NCI-H1417 (cell line): ENCODE measurements at places on chromosomes 5 and 9.

DNA sequence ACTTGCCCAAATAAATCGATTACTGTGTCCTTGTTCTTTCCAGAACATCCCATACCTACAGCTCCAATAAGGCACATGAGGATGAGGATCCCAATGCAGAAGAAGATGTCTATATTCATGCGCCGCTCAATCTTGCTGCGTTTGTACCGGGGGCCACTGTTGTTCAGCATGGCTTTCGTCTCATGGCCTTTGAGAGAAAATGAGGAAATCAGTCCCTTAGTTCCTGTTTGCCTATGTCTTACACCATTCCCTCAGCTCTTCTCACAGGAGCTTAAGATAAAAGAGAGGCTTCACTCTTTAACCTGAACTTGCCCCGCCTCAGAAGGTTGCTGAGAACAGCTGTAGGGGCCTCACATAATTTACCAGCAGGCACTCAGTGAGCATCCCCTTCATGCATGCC is 211.6 kb downstream of the ATP10B start:
- DNase-seq = no peak

DNA sequence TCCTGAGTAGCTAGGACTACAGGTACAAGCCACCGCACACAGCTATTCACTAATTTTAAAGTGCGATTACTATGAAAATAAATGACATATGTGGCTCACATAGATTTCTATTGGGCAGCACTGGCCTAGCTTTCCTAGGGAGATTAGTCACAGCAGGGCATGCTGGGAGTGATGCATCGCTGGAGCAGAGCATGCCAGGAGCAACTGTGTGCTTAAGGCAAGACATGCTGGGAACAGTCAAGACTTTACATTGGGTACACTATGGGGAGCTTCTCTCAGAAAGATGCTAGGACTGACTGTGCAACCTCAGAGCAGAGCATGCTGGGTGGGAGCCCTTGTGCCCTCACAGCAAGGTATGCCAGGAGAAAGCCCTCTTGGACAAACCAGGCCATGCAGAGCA is 9.3 kb downstream of the ST6GALNAC6 start:
- DNase-seq = no peak

DNA sequence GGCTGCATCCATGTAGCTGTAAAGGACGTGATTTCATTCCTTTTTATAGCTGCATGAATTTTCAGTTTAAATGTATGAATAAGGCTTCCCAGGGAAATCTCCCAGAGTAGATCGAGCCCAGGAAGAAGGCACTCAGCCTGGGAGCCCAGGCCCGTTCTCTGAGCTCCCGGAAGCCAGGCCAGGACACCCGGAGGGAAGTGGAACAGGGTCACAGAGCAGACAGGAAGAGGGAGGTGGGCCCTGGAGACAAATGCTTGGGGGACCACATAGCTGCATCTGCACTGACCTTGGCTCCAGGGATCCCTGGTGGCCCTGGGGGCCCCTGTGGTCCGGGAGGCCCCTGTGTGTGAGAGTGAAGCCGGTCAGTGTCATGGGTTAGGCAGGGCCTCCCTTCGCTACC is 19.7 kb upstream of the PHYKPL start:
- DNase-seq = no peak

DNA sequence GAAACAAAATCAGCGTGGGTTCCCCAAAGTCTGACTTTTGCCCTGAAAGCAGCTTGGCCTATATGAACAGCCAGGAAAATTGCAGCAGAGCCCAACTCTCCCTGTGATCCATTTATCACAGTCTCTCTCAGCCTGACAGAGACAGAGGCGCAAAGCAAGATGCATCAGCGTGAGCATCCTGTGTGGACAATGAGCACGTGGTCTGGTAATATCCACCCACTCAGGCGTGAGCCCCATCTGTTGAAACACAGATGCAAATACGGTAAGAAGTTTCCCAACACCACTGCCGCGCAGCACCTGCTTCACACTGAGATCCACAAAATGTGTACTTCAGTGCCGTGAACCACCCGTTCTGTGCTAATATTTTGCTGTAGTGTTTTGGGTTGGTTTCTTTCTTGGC is 114.6 kb downstream of the MRPL36 start:
- peak; percentile 55 for DNase-seq

- no peak for DNase-seq
These were observed 107.1 kb upstream of the POC5 start for GRCh38 chr5:75824323-75824722.

DNA sequence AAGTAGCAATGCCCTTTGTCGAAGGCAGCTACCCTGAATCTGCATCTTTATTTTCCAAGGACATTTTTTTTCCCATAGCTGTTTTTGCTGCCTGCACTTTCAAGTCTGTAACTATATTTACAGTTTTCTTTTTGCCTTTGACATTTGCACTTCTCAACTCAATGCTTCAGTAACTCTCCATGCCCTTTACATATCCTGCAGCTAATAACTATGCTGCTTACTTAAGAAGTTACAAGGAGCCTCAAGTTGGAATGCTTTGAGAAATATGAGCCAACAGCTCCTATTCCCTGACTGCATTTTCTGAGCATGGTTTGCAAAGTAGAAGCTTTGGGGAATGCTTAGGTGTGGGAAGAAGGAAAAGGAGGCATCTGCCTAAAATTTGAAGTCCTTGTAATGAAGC is 194.8 kb upstream of the TRPC7 start:
- no peak for DNase-seq

- no peak for DNase-seq
These were observed 33.9 kb upstream of the BRD3 start for GRCh38 chr9:134101623-134102149.

DNA sequence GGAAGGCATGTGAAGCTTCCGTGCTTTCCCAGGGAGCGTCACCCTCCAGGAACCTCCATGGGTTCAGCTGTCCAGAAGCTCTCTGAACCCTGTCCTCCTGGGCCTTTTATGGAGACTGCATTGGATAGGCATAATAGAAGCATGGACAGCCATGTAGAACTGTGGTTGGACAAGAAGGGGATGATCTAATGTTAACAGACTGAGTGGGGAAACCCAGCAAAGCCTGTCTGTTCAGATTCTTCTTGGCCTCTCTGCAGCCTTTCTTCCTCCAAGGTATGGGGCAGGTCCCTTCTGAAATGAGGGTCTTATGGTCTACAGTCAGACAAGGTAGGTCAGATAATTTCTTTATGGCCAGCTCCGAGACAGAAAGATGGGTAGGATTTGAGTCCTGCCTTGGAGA is 59.1 kb upstream of the CTNNA1 start:
- no peak for DNase-seq

- no peak for DNase-seq
These were observed 245.8 kb downstream of the SPATA31D1 start for GRCh38 chr9:82234160-82234943.

DNA sequence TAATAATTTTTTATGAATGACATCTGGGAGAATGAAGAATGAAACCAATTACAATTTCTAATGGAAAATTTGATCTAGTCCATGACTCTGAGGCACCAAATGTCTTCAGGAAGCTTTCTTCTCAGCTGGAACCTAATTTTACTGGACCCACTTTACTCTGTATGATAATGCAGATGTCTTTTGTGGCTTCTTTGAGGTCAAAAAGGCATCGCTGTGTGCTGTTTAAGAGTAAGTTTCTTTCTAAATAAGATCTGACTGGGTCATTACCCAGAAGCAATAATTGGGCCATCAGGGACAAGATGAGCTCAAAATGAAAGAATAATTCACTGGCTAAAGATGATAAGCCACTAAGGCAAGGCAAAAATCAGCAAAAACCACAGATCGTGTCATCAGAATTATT is 633.4 kb downstream of the PSAT1 start:
- DNase-seq = no peak

GRCh38 chr9:4318326-4318725 is 18.5 kb upstream of the GLIS3 start:
- DNase-seq = no peak

GRCh38 chr9:130137081-130137640 is 35.0 kb upstream of the NCS1 start:
- no peak for DNase-seq

DNA sequence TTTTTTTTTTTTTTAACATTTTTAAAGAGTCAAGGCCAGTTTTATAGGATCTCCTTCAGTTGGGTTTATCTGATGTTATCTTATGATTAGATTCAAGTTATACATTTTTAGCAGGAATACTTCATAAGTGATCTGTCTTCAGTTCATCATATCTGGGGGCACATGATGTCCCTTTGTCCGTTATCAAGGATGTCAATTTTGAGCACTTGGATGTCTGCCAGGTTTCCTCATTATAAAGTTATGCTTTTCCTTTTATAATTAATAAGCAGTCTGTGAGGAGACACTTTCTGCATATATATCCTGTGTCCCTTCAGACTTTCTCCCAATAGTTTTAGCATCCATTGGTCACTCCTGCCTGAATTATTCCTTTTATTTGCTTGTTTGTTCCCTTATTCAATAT is 11.8 kb downstream of the HDHD3 start:
- DNase-seq = peak; percentile 19

- DNase-seq = no peak
These were observed 1.4 kb downstream of the CAST start for GRCh38 chr5:96663608-96664007.

- DNase-seq = no peak
These were observed 26.7 kb upstream of the RICTOR start for GRCh38 chr5:39100851-39101396.

DNA sequence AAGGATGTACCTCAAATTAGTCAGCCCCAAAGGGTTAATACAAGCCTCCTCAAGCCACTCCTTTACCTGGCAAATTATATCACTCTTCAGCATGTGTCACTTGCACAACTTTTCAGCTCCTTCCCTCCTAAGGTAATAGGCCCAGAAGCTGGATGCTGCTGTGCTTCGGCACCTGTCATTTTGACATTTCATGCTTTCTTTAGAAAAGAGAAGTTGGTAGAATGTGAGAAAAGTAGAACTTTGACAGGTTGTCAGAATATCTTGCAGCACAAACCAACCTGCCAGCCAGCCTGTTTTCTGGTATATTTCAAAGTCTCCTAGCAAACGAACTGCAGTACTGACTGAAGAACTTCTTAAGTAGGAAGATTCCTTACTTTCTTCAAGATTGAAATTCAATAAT is 2136.9 kb downstream of the MAT2B start:
- DNase-seq = no peak

- DNase-seq = no peak
These were observed 261.3 kb downstream of the COX7C start for GRCh38 chr5:86879086-86879485.

DNA sequence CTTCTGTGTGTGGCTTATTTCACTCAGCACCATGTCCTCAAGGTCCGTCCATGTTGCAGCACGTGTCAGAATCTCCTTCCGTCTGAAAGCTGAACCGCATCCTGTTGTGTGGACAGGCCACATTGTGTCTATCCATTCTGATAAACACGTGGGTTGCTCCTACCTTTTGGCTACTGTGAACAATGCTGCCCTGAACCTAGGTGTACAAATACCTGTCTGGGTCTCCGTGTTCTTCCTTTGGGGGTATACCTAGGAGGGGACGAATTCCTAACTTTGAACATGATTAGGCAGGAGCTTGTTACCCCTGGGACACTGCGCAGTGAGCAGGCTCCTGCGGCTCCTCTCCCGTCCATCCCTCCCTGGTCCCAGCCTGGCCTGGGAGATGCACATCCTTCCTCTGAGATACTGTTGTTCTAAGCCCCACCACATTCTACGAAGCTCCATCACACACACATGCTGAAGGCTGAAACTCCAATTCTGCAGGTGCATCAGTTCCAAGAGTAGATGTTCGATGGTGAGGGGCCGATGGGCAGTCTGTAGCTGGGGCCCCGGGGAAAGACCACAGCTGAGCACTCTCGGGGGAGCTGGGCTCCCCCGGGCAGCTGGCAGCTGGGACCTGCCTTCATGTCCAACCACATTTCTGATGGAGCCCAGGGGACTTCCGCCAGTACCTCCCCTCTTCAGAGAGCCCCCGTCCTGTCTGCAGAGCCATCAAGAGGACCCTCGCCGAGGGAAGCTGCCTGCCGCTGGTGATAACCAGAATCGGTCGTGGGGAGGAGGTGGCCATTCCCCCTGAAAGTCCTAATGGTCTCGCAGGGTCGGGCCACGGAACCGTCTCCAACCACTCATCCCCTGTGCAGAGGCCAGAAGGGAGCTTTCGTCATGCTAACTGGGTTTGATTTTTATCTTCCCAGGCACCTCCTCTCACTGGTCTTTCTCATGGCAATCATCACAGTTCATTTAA is 120.9 kb downstream of the COL23A1 start:
- DNase-seq = no peak

DNA sequence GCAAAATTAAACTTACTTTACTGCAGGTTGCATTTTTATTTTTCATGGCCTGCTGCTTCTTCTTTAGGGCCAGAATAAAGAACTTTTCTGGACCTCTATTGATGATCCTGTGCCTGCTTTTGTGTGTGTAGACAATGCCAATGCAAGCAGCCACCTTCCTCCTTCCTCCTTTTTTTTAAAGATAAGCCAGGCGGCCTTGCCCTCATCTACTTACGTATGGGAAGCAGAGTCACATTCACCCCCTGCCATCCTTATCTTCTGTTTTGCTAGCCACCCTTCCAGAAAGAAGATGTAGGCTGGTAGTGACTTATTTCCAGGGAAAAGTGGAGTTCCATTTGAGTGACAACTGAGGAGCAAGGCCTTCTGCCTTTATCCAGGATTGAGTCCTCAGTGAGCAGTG is 122.9 kb downstream of the KDM4C start:
- no peak for DNase-seq

DNA sequence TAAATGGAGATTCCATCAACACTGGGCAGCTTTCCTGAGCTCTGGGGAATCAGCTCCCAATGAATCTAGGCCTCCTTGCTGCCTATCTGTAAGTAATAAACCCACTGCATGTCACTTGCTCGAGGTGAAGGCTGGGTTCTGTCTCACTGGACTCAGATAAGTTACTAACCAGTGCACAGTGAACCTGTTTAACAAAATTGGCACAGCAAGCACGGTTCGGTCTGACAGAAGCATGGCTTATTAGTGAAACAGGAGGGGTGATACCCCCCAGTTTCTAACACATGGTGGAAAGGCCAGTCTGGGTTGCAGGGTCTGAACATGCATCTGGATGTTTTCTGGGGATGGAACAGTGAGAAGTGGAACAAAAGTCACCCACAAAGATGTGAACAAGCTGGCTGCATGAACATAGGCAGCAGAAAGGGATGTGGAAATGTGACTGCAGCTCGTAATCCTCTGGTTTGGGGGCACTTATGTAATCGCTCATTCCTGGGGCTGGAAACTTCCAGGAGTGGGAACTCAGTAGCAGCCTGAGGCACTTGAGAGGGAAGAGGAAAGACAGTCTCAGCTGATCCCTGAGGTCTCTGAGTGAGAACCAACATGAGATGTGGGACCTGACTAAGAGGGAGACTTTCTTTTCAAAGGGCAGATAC is 37.7 kb downstream of the UGT3A2 start:
- no peak for DNase-seq

- no peak for DNase-seq
These were observed 186.1 kb downstream of the C9orf152 start for GRCh38 chr9:110021891-110022290.

- DNase-seq = no peak
These were observed 15.8 kb upstream of the PSAT1 start for GRCh38 chr9:78280982-78281668.

- no peak for DNase-seq
These were observed 595.7 kb upstream of the KLF4 start for GRCh38 chr9:108085294-108085693.
